ENCODE measurements at places on chromosomes 12 and 14. TPM values are rescaled to one million over a fixed set of nuclear protein-coding genes. Genes with fewer than 3 reads are reported as not detected.

Gene ATP5F1B
- 822 TPM for total RNA-seq

Gene ENO2
- total RNA-seq, result 16.1 TPM

DNA sequence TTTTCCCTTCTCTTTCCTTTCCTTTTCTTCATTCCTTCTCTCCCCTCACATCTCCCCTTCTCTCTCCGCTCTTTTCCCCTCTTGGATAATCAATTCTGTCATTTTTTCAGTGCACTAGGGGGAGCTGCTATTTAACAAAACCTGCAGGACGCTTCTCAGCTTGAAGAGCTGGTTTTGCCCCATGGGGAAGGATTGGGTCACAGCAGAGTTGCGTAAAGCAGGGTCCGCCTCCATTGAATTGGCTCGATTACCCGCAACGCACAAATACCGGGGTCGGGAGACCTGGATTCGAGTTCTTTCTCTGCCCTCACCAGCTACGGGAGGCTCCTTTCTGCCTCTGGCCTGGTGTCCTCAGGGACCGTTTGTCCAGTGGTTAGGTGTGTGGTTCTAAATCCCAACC, 42.1 kb upstream of the CHGA start:
- DNase-seq, result peak; percentile 64
- peaks cover 66% of the 10 kb centered on the region for H3K27me3 ChIP-seq

DNA sequence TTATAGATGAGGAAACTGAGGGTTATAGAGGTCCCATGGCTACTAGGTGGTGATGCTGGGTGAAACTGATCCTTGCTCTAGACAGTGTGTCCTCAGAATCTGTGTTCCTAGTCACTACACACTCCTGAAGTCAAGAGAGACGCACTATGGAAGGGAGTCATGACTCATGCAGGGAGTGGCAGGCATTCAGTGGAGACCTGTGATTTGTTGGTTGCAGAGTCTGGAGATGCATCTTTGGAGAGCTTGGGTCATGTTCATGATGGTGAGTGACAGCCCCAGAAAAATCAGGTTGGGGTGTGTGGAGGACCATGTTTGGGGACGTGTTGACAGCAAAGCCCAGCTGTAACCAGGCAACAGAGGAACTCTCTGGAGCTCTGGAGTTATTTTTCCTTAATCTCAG, 38.0 kb upstream of the FBXO21 start:
- H3K36me3 ChIP-seq, result peaks cover 5% of the 10 kb centered on the region
- peaks cover 86% of the 10 kb centered on the region for H3K27me3 ChIP-seq
- H3K4me1 ChIP-seq, result no peaks in the 10 kb centered on the region
- no peak for DNase-seq
- H3K27ac ChIP-seq, result no peak overlapping the region

- DNase-seq, result peak; percentile 5
- no peaks in the 10 kb centered on the region for H3K4me1 ChIP-seq
- H3K36me3 ChIP-seq, result no peaks in the 10 kb centered on the region
- H3K4me3 ChIP-seq, result no peak overlapping the region
- no peak overlapping the region for H3K27ac ChIP-seq
These were observed 629.3 kb downstream of the DIO2 start for GRCh38 chr14:79581912-79582576.

Gene SLC5A8
- 0.12 TPM for total RNA-seq

GRCh38 chr14:53542732-53543131, 389.6 kb upstream of the DDHD1 start:
- no peak overlapping the region for H3K4me3 ChIP-seq
- peak; percentile 58 for DNase-seq
- H3K27me3 ChIP-seq, result no peaks in the 10 kb centered on the region
- H3K36me3 ChIP-seq, result no peaks in the 10 kb centered on the region
- no peak overlapping the region for H3K27ac ChIP-seq

DNA sequence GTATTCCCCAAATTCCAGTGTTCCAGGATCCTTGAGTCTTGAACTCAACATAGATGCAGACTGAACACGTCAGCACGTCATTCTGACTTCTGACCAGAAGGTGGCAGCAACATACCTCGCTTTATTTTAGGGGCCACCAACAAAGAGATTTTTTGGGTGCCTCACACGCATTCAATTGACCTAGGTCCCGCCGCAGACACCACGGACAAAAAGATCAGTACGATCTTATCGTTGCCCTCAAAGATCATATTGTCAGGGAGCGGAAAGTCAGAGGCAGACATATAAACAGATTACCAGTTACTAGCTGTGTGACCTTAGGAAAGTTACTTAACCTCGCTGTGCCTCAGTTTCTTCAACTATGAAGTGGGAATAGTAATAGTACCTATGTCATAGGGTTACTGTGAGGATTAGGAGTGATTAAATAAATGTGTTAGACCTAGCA, 6.5 kb upstream of the PRPH start:
- DNase-seq, result peak; percentile 53
- H3K4me3 ChIP-seq, result no peak overlapping the region
- H3K4me1 ChIP-seq, result no peaks in the 10 kb centered on the region

Gene IRF9
- 184 TPM for total RNA-seq

Gene VSX2
- total RNA-seq, result not detected

Gene MMP17
- total RNA-seq, result 1.4 TPM

GRCh38 chr12:79673354-79673753, 17.4 kb downstream of the PAWR start:
- H3K4me1 ChIP-seq, result peaks cover 39% of the 10 kb centered on the region
- no peaks in the 10 kb centered on the region for H3K27me3 ChIP-seq
- no peak overlapping the region for H3K27ac ChIP-seq
- peaks cover 6% of the 10 kb centered on the region for H3K36me3 ChIP-seq
- no peak overlapping the region for H3K4me3 ChIP-seq

DNA sequence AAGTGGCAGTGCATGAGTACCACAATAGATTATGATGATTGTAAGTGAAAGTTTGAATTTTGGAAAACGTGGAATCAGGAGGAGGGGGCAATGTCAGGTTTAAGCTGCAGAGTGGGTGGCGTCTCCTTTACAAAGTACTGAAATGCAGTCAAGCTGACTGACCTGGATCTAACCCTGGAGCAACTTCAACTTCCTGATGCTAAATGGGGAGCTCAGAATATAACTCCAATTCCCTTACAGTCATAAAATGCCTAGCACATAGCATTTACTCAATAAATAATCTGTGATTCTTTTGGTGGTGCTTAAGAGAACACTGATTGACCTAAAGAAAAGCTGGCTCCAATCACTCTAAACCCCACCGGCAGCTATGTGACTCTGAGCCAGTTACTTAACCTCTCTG, 38.5 kb downstream of the CCDC60 start:
- no peak for DNase-seq
- H3K27ac ChIP-seq, result no peak overlapping the region
- H3K36me3 ChIP-seq, result no peaks in the 10 kb centered on the region
- H3K4me3 ChIP-seq, result no peak overlapping the region
- no peaks in the 10 kb centered on the region for H3K4me1 ChIP-seq

Gene PPM1H
- total RNA-seq, result 36.7 TPM

GRCh38 chr14:86055512-86056075, 525.6 kb downstream of the FLRT2 start:
- no peak overlapping the region for H3K4me3 ChIP-seq
- H3K4me1 ChIP-seq, result no peaks in the 10 kb centered on the region
- no peaks in the 10 kb centered on the region for H3K36me3 ChIP-seq

DNA sequence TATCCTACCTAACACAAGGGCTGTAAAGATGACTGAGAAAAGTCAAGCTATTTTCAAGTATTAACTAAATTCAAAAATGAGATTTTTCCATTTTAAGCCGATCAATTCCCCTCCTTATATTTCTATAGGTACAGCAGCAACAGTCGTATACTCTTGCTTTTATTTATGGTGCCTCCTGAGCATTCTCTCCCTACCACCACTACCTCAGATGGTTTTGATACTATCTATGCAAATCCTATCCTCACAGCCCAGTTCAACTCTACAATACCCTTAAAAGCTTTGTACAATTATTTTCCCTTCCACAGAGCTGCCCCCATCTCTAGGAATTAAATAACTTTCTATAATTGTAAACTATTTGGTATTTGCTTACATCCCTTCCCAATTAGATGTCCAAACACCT, 52.1 kb downstream of the GALC start:
- DNase-seq, result no peak
- no peaks in the 10 kb centered on the region for H3K27me3 ChIP-seq
- no peaks in the 10 kb centered on the region for H3K4me1 ChIP-seq
- H3K27ac ChIP-seq, result no peak overlapping the region
